Caki2 (cell line): ENCODE measurements at places on chromosomes 13 and 19. TPM values are rescaled to one million over a fixed set of nuclear protein-coding genes. Genes with fewer than 3 reads are reported as not detected.

DNA sequence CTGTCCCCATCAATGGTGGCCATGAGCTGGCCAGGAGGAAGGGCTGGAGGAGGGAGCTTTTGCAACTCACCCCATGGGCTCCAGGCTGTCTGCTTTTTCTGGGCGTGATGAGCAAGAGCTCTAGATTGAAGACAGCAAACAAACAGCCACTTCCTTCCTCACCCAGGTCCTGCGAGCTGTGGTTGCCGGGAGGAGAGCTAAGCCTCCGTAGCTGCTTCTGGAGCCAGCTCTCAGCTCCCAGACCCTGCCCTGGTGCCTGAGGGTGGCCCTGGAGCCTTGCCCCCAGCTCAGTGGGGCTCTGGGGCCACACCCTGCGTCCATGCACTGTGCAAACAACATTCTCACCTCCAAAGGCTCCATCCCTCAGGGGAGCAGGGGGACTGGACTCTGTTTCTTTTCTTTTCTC, 6.2 kb downstream of the MYO1F start:
- no peak for DNase-seq

GRCh38 chr13:96431044-96431581, 341.2 kb downstream of the HS6ST3 start:
- no peak for DNase-seq

DNA sequence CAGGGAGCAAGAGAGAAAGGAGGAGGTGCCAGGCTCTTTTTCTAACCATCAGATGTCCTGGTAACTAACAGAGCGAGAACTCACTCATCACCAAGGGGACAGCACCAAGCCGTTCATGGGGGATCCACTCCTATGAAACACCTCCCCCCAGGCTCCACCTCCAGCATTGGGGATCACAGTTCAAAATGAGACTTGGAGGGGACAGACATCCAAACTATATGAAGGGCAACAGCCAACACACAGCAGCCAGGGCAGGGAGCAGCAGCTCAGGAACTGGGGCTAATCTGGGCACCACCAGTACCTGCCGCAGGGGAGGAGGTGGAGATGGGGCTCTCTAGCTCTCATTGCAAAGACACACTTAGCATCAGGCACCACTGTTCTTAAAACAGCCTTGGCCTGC, 34.3 kb upstream of the VSTM2B start:
- DNase-seq, result no peak

GRCh38 chr13:106462710-106463109, 72.8 kb downstream of the EFNB2 start:
- DNase-seq, result no peak

DNA sequence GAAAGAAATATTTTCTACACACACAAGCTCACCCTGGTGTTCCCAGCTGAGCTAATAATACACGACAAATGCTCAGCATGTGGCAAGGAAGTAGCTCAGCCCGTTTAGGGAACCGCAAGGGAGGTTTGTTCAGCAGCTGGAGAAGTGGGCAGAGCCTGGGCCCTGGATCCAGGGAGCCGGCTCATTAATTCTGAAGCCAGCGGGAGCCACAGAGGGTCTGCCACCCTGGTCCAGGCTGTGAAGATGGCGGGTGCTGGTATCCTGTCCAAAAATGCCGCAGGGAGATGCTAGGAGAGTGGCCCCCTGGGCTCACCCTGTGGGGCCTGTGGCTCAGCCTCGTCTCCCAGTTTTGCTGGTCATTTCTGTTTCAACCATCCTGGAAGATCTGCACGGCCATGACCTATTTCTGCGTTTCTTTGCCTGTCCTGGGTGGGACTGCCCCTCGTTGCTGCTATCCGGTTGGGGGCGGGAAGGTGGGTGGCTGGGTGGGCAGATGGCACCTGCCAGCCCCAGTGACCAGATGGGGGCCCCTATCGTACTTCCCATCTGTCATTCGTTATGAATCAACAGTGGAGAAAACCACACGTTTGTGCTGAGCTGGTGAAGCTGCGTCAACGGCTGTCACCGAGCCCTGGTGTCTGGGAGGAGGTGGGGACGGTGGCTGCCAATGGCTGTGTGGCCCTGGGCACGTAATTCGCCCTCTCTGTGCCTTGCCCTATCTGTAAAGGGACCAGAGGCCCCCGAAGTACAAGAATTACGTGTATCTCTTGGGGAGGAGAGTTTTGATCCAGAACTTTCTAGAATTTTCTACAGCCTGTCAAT, 2.7 kb upstream of the GNA15 start:
- DNase-seq, result no peak

- no peak for DNase-seq
These were observed 11.1 kb upstream of the ZNF536 start for GRCh38 chr19:30361107-30361447.

DNA sequence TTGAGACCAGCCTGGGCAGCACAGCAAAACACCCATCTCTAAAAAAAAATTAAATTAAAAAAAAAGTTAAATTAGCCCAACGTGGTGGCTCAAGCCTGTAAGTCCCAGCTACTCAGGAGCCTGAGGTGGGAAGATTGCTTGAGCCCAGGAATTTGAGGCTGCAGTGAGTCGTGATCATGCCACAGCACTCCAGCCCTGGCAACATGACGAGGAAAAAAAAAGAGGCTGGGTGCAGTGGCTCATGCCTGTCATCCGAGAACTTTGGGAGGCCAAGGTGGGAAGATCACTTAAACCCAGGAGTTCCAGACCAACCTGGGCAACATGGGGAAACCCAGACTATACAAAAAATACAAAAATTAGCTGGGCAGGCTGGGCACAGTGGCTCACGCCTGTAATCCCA, 2.2 kb upstream of the TMEM161A start:
- DNase-seq, result peak; percentile 46

DNA sequence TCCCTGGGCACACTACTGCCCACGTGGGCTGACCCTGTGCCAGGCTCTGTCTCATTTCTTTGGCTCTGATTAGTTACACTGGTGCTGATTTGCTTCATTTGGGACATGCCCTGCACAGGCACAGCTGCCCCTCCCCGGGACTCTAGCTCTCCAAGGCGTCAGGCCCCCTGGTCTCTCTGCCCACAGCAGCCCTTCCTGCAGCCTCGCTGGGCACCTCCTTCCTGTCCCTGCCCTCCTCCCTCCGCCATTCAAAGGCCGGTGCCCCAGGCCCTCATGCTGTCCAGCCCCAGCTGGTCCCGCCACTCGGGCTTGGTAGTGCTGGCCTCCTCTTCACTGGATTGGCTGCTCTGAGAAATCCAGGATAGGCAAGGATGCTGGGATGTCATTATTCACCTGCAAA, 73.1 kb downstream of the ERICH6B start:
- no peak for DNase-seq

DNA sequence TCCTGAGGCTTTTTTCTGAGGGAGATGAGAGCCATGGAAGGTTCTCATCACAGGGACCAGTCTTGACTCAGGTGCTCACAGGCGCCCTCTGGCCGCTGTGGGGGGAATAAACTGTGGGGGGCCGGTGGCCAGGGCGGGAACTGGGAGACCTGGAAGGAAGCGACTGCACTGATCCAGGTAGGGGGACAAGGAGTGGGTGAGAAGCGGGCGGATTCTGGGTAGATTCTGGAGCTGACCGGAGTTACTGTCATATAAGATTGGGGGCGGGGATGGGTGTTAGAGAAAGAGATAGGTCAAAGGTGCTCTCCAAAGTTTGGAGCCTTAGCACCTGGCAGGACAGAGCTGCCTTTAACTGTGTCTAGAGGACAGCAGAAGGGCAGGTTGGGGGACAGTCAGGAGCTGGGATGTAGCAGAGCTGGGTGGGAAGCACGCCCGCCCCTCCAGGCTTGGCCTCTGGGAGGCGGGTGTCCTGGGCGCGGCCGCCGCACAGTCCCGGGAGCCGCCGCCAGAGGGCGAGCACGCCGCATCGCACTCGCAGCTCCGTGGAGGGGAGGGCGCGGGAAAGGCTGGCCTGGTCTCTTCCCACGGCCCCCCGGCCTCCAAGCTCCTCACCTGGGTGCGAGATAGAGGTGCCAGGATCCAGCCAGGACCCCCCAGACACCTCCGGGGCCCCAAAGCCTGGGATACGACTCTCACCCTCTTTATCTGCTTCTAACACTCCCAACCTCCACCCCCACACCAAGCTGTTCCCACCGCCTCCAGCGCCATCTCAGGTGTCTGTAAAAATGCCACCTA, 4.2 kb upstream of the DAND5 start:
- DNase-seq, result peak; percentile 83

DNA sequence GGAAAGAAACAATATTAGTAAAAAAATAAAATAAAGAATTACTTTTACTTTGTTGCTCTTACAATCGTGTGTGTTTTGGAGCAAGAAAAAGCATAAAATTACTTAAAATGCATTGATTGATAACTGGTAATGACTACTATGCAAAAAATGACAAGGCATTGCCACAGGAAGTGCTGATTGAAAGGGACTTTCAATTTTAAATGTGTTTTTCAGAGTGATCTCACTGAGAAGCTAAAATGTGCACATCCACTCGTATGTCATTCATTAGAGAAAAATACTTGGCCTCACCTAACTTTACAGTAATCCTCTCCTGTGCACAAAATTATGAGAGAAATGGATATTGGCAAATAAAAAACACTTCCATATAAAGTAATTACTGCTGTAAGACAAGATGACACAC, 934.9 kb downstream of the SLITRK6 start:
- no peak for DNase-seq

GRCh38 chr19:8483165-8483564, 19.3 kb downstream of the PRAM1 start:
- no peak for DNase-seq

DNA sequence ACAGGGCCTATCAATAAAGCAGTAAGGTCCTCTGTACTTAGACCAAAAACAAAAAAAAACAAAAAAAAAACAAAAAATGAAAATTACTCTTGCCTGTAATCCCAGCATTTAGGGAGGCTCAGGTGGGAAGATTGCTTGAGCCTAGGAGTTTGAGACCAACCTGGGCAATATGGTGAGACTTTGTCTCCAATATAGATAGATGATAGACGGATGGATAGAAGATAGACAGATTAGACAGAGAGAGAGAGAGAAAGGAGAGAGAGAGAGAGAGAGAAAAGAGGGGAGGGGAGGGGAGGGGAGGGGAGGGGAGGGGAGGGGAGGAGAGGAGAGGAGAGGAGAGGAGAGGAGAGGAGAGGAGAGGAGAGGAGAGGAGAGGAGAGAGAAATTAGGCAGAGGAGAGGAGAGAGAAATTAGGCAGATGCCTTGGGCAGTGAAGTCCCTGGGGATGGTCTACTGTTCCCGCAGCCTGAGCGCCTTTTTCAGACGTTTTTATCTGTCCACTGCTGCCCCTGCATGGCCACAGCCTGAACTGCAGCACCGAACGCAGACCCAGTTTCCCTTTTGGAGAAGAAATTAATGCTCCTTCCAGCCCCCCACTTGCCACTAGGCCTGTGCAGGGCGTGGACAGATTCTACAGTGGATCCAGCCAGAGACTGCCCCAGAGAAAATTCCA, 9.8 kb upstream of the ZNF627 start:
- peak; percentile 55 for DNase-seq

GRCh38 chr13:73549717-73550116, 490.9 kb downstream of the KLF5 start:
- DNase-seq, result no peak

DNA sequence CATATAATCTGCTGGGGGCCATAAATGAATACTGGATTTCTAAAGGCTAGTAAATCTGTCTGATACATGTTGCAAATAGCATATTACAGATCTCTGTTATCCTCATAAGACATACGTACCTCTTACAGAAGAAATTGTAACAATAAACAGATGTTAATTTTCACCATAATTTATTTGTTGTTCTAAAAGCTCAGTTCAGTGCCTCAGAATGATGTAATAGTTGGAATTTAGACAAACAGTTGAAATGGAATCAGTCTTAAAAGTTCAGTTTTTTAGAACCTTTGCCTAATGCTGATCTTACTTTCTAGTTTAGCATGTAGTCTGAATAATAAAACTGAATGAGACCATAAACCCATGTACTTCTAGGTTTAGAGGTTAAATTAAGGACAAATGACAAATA, 43.1 kb downstream of the B3GLCT start:
- DNase-seq, result no peak

DNA sequence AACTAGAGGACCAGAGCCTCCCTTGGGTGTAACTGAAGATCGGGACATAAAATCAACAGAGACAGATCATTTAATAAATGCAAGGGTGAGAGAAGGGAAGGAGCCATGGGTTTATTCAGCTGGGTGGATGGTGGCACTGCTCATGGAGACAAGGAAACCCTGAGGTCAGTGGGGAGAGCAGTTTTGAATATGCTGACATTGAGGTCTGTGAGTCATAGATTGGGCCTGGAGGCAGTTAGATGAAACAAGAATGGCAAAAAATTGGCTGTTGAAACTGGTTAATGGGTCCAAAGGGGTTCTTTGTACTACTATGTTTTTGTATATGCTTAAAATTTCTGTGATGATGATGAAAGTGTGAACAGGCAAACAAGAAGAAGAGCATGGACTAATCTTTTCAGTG, 5.1 kb upstream of the GTF3A start:
- DNase-seq, result no peak

GRCh38 chr13:41610404-41610803, 153.1 kb downstream of the RGCC start:
- no peak for DNase-seq

GRCh38 chr19:58563823-58564222, 5.4 kb upstream of the UBE2M start:
- no peak for DNase-seq

GRCh38 chr13:23632741-23633140, 62.5 kb downstream of the TNFRSF19 start:
- DNase-seq, result no peak

DNA sequence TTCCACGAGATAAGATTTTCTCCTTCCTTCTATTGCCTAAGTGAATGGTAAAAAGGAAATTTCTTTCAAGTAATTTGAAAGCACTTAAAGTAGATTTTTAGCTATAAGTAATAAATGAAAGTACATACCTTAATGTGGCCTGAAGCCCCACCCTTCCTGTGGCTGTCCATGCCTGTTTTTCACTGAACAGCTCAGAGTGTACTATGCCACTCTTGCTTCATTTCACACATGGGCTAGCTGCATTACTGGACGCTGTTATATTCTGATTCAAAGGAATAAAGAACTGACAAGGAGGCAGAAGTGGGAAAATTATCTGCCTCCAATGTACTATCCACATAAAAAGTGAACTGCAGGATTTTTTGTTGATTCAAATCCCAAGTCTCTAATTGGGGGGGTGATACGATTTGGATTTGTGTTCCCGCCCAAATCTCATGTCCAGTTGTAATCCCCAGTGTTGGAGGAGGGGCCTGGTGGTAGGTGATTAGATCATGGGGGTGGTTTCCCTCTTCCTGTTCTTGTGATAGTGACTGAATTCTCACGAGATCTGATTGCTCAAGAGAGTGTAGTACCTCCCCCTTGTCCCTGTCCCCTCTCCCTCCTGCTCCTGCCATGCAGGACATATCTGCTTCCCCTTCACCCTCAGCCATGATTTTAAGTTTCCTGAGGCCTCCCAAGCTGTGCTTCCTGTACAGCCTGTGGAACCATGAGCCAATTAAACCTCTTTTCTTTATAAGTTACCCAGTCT, 154.7 kb upstream of the SGCG start:
- no peak for DNase-seq

GRCh38 chr19:13781547-13781946, 7.3 kb downstream of the C19orf53 start:
- DNase-seq, result peak; percentile 73

Gene RPL28
- 281 and 295 TPM in 2 replicates for total RNA-seq

Gene C3
- total RNA-seq, result 4.0 and 6.5 TPM in 2 replicates

Gene ZDHHC20
- total RNA-seq, result 25.4 and 38.1 TPM in 2 replicates

Gene ZNF599
- total RNA-seq, result 11.7 and 26.0 TPM in 2 replicates

Gene DCT
- total RNA-seq, result 0.17 and 0.23 TPM in 2 replicates

Gene CLC
- total RNA-seq, result 7.8 TPM in 1 of 2 replicates, not detected in the other

Gene CCDC106
- total RNA-seq, result 7.8 and 9.3 TPM in 2 replicates
